8988T (cell line): ENCODE measurements at places on chromosomes 7 and 10.

GRCh38 chr10:109963439-109963838 lies 40.1 kb upstream of the XPNPEP1 start:
- no peak for DNase-seq

DNA sequence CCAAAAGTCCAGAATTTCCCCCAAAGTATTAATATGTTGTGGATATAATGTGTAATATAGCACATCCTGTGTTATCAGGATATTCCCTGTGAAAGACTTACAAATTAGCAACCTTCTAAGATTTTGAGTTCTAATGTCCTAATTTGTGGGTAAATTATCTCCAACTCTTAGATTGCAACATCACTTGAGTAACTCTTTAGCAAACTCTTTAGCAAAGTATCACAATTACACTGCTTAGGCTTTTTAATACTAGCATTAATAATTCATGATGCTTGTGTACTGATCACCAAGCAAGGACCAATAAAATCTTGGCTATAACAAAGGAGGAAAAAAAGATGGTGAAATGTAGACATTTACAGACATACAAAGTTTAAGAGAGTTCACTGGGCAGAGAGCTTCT lies 27.7 kb downstream of the HIP1 start:
- DNase-seq, result no peak

- no peak for DNase-seq
Observed at GRCh38 chr7:107007007-107007891, 37.3 kb upstream of the PRKAR2B start.

DNA sequence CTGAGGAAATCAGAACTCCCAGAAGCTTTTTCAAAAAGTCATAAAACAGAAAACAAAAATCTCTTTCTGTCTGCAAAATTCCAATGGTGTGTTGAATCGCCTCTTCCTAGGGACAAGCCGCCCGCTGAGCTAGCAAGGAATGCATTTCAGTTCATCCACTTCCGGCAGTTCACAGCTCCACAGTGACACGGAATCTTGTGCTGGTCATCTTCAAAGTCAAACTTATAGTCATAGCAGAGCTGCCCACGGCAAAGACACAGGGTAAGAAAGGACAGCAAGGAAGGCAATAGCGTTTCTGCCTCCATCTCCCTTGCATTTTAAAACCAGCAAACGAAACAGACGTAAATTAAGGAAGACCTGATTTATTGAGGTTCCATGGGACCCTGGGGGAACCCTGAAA lies 111.2 kb downstream of the GALNT11 start:
- no peak for DNase-seq

GRCh38 chr10:65968871-65969270 lies 957.0 kb upstream of the LRRTM3 start:
- DNase-seq, result no peak

DNA sequence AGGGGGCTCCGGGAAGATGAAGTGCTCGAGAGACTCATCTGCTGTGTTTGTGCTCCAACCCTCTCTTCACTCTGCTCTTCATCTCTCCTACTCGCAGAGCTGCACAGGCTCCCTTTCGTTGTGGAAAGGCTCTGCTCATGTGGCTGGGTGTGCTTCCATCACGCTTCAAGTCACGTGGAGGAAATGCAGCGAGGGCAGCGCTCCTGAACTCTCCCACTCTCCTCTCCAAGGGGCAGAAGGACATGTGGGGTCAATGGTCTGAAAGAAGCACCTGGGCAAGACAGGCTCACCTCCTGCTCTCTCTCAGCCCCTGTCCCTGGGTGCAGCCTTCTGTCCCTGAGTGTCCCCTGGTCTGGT lies 72.6 kb downstream of the USP6NL start:
- DNase-seq, result no peak

- no peak for DNase-seq
Observed at GRCh38 chr7:82067628-82068264, 297.9 kb upstream of the HGF start.

- DNase-seq, result no peak
Observed at GRCh38 chr7:93301736-93302135, 69.6 kb downstream of the VPS50 start.

GRCh38 chr10:112092519-112092918 lies 91.0 kb downstream of the GPAM start:
- DNase-seq, result no peak

- no peak for DNase-seq
Observed at GRCh38 chr10:85612833-85613232, 753.8 kb downstream of the GRID1 start.

DNA sequence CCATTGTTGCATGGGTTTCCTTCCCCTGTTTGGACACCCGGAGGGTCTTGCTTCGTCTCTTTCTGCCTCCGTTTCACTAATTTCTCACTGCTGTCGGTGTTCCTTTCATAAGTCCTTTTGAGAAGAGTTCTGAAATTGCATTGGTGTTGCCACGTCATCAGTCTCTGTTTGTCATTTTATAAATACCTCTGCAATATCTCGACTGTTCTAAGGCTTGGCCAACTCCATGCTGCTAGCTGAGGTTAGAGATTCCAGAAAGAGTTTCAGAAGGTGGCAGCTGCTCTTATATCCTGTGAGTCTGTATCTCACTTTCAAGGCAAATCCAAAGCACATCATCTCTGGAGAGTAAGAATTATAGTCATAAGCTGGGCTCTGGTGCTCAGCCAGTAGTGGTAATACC lies 148.0 kb upstream of the INSYN2A start:
- DNase-seq, result no peak

- peak; percentile 6 for DNase-seq
Observed at GRCh38 chr7:17939606-17940301, 540 bp downstream of the SNX13 start.

GRCh38 chr10:130808686-130809085 lies 502.8 kb downstream of the TCERG1L start:
- no peak for DNase-seq

DNA sequence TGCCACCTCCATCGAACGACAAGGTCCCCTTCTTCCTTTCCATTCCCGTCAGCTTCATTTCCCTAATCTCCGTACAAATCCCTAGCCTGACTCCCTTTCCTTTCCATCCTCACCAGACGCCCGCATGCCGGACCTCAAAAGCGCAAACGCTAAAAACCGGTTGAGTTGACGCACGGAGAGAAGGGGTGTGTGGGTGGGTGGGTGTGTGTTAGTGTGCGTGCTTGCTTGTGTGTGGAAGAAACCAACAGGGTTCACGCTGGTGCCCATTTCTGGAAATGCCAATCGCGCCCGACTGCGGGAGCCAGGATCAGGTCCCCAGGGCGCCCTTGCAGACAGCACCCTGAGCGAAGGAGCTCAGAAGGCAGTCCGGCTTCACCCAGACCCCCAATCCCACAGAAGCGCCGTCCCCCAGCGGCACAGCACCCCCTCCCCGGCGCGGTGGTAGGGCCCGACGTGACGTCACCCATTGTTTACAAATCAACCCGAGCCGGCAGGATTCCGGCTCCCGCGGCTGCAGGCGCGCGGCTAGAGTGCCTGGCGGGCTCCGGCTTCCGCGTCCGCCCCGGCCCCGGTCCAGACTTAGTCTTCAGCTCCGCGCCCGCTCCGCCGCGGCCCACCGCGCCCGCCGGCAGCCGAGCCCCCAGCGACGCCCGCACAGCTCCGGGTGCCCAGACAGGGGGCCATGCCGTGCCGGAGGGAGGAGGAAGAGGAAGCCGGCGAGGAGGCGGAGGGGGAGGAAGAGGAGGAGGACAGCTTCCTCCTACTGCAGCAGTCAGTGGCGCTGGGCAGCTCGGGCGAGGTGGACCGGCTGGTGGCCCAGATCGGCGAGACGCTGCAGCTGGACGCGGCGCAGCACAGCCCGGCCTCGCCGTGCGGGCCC lies at the start of gene FRAT1:
Gene FRAT1, plus strand, starts transcription at position 500 of the 880 bp plus-strand sequence. Its CDS starts 183 bp downstream, at position 683.
- DNase-seq, result peak; percentile 61

DNA sequence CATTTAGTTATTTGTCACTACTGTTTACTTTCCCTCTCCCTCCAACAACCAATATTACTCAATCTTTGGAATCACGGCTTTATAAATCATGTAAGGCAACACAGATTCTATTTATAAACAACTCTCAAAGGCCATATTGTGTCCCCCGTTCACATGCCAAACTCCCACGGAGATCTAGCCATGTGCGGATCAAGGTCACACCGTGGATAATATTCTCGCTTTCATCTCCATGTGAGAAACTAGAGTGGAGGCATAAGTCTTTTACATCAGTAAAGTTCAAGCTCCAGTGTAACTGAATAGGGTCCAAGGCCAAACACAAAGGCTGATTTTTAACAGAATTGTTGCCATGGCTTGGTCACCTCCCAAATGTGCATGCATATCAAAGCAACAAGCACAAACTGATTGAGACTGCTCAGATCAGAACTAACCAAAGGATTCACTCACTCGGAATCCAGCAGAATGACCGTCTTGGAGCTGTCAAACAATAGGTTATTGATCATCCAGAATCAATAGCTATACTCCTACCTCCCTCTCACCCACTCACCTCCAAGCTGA lies 569.5 kb upstream of the LRRN3 start:
- no peak for DNase-seq

GRCh38 chr10:112059220-112059619 lies 124.3 kb downstream of the GPAM start:
- no peak for DNase-seq

GRCh38 chr7:3585826-3586225 lies 284.8 kb downstream of the SDK1 start:
- no peak for DNase-seq

DNA sequence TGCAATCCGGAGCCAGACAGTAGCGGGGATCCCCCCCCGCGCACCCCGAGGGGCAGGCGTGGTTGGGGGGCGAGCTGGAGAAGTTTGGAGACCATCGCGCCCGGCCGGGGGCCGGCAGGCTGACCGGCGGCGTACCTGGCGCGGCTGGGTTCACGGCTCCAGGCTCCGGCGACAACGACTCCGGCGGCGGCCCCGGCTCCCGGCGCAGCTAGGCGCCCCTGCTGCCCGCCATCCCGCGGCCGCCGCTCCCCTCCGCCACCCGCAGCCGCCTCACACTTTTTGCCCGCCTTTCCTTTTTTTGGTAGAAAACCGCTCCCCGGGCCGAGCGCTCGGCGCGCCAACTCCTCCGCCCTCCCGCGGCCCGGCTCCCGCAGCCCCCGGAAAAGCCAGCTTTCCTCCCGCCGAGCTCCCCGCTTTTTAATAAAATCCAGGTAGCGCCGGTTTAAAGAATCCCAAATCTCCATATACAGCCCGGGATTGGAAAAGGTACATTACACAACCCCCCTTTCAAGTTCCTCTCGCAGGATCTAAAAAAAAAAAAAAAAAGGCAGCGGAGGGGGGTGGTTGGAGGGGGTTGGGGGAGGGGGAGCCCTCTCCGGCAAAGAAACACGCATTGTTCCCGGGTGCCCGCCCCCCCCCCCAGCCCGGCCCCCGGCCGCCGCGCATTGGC lies at the start of gene TNRC18:
Gene TNRC18, minus strand, starts transcription at position 529 of the 670 bp plus-strand sequence. CDS start 2,588 bp downstream, outside the sequence.
- peak; percentile 55 for DNase-seq

- DNase-seq, result no peak
Observed at GRCh38 chr10:121607310-121608055, 9.2 kb upstream of the FGFR2 start.

- no peak for DNase-seq
Observed at GRCh38 chr7:84069999-84070500, 124.5 kb downstream of the SEMA3A start.

DNA sequence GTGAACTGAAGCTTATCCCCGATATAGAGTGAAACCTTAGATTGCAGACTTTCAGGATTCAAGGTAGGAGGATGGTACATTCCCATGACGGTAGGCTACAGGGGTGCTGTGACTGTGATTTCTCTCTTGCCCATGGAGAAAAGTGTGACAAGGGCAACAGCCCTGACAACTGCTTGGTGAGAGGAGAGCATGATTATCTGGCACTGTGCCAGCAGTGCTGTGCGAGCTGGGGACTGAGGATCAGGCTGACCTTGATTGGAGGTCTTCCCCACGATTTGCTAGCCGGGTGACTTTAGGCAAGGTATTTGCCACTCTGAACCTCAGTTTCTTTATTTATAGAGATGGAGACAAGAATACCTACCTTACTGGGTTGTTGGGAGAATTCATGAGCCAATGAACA lies 229.5 kb downstream of the PTEN start:
- no peak for DNase-seq

- no peak for DNase-seq
Observed at GRCh38 chr7:132298790-132299189, 277.5 kb downstream of the PLXNA4 start.

DNA sequence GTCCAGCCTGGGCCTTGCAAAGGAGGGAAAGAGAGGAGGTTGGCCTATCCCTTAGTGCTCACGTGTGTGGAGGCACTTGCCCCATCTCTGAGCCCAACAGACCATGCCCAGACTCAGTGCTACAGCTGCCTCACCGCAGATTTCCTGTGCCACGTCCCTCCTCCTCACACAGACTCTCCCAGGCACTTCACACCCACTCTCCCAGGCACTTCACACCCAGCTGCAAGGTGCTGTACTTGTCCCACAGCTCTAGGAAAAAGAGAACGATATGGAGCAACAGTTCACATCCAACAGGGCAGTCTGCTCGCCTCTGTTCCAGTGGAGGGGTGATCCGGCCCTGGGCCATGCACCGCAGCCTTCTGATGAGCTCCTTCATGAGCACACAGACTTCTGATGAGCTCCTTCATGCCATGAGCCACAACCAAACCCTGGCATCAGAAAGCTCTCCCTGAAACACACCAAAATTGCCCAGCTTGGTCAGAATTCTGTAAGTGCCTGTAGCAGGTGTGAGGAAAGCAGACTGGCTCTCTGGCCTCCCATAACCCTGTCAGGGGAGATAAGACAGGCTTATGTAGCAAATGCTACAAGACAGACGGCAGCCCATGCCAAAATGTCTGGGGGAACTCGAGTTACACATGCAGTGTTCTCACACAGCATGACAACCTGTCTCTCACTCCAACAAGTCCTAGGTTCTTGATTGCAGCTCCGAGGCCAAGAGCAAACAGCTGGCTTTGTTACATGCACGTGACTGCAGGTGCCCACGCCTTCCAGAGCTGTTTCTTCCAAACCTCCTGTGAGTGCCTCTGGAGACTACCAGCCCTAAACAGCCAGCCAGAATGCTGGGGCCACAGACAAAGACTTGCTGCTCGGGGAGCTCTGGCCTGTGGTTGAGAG lies 348.5 kb downstream of the GRID1 start:
- no peak for DNase-seq

DNA sequence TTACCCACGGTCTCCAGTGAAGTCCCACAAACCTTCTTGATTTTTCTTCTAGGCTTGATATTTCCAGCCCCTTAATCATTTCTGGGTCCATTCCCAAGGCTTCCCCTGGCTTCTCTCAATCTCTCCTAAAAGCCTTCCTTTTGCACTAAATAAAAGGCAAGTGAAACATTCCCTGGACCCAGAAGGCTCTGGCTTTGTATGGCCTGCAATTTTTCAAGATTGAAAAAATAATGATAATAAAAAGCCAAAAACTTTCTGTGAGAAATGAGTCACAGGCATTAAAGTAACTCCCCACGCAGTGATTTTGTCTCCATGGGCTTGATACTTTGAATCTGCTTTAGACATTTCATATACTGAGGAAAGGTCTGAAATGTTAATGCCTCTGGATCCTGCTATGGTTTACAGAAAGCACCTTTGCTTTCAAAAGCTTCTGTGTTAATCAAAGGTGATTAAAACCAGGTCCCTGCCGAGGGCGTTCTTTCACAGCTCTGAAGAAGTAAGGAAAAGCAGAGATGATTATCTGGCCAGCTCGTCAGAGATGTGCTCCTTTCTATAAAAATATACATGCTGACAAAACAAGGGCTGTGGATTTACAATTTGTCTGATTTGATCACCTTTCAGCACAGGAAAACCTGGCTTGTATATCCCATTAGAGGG lies 118.9 kb upstream of the TMEM72 start:
- no peak for DNase-seq
